ENCODE measurements at places on chromosomes 12 and 14.

- DNase-seq, result no peak
Measured at GRCh38 chr12:28631831-28632230, 441.6 kb downstream of the CCDC91 start.

- no peak for DNase-seq
Measured at GRCh38 chr14:71190770-71191374, 283.6 kb downstream of the PCNX1 start.

GRCh38 chr12:120399531-120399930, 30.6 kb upstream of the MSI1 start:
- DNase-seq, result no peak

- DNase-seq, result no peak
Measured at GRCh38 chr14:56064513-56064912, 53.7 kb upstream of the PELI2 start.

GRCh38 chr14:55782166-55782565, 202.2 kb downstream of the KTN1 start:
- DNase-seq, result no peak

DNA sequence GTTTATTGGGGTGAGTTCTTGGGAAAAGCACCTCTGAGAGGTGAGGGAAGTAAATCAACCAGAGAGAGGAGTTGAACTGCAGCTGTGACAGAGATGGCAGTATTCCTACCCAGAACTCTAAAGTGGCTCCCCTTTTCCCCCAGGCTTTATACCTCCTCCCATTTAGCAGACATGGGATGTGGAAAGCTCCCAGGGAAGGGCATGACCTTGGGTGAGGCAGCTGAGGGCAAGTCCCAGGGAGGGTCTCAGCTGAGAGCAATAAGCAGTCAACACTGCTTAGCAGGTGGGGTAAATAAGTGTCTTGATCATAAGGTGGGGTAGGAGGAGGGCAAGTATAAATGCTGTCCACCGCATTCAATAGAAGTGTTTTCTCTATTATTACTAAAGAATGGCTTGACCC, 143.0 kb downstream of the AKAP6 start:
- DNase-seq, result no peak

DNA sequence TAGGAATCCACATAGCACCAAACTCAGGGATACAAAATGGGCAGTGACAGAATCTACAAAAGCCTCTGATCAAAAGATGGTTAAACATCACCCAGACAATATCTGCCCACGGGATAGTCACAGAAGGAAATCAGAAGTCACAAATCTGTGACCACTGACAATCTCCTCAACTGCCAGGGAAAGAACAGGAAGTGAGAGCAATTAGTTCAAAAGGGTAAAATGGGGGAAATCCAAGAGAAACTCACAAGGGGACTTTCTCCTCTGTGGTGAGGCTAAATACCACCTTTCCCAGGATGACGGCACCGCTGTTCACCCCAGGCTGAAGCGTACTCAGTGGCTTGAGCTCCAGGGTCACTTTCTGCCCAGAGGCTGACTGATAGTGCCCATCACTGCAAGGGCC, 10.7 kb downstream of the TTC5 start:
- no peak for DNase-seq

DNA sequence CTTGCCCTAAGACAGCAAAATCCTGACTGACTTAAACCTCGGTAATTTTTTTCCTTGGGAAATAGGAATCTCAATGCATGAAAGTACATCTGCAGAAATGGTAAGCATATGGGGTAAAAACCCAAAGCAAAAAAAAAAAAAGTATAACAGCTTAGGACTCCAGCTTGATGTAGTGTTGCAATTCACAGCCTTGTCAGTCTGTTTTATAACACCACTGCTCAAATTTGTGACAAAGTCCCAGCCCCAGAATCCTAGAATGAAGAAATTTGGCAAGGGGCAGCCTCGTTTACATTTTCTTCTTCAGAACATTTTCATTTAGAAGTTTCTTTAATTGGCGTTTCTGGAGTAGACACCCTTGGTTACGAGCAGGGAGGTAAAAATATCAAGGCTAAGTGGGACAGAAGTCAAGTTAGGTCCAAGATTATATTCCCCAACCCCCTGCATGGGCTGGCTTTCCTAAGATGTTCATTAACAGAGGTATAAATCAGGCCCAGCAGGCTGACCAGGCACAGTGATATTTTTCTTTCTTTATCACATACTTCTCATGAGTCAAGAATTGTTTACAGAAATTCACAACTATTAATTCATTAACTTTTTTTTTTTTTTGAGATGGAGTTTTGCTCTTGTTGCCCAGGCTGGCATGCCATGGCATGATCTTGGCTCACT, 424.0 kb downstream of the RMST start:
- no peak for DNase-seq

DNA sequence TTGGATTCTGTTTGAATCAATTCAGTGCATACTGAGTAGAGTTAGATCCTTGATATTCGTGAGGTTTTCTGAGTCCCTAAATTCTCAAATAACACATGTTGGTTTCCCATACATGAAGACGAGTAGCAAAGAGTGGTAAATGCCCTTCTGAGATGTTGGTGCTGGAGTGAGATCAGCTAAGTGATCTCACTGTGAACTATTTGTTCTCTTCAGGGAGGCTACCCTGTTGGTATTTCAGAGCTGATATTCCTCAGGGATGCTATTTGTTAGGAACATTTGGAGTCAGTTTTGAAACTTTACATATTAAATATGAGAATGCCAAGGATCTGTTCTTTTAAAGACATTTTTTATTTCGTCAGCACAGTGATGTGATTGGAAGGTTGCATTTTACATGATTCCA, 54.7 kb downstream of the SUSD6 start:
- DNase-seq, result no peak

GRCh38 chr14:102666635-102667034, 74.2 kb downstream of the RCOR1 start:
- no peak for DNase-seq

- DNase-seq, result no peak
Measured at GRCh38 chr14:86540636-86541247, 1010.8 kb downstream of the FLRT2 start.

DNA sequence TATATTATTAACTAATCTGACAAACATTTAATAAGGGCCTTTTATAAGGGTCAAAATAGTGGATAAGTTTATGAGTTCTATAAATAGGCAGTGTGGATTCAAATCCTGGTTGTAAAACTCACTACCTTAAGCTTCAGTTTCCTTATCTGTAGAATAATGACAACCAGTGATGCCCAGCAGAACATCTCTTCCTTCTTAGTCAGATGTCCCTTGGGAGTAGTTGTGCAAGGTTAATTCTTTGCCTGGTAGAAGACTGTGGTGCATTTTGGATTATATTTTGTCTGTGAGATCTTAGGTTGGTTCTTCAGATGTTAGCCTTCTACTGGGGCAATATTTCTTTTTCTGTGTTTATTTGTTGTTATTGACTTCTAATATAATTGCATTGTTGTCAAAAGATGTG, 59.5 kb downstream of the ARID2 start:
- DNase-seq, result no peak
